ENCODE measurements at places on chromosomes 4 and X. TPM values are rescaled to one million over a fixed set of nuclear protein-coding genes. Genes with fewer than 3 reads are reported as not detected.
A peak's percentile ranks its signal among the peaks of the same experiment; 100 is the strongest.

The TEX13D gene
- total RNA-seq: not detected

The SPRY1 gene
- 17.2 TPM for total RNA-seq

The SLC34A2 gene
- not detected for total RNA-seq

The ANOS1 gene
- 0.05 TPM for total RNA-seq

The HSFX4 gene
- total RNA-seq: not detected

The USP27X gene
- 3.5 TPM for total RNA-seq

- H3K4me1 ChIP-seq: no peaks in the 10 kb centered on the region
- no peak overlapping the region for H3K4me3 ChIP-seq
- no peak for DNase-seq
Measured at GRCh38 chr4:187209921-187210613, 486.4 kb upstream of the FAT1 start.

DNA sequence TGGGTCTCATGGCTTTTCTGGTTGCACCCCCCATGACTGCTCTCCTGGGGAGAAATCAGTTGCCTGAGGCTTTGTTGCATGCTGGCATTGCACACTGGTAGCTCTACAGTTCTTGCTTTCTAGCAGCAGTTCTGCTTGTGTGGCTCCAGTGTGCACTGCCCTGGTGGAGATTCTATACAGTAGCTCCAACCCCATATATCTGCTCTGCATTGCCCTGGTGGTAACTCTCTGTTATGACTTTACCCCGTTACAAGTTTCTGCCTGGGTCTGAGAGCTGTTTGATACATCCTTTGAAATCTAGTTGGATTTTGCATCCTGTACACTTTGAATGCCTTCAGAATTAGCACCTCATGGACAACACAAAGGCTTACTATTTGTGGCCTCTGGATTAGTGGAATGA is 241.4 kb upstream of the EPHA5 start:
- no peaks in the 10 kb centered on the region for H3K4me1 ChIP-seq
- no peak overlapping the region for H3K4me3 ChIP-seq
- no peak for DNase-seq
- H3K27ac ChIP-seq: no peak overlapping the region
- no peaks in the 10 kb centered on the region for H3K27me3 ChIP-seq
- no peaks in the 10 kb centered on the region for H3K36me3 ChIP-seq

GRCh38 chr4:153466081-153466948 is at the start of gene TMEM131L:
Gene TMEM131L (plus strand): TSS chr4:153466360. CDS start chr4:153466398, 38 bp downstream.
- H3K27ac ChIP-seq: peak within 1 kb of the TSS; percentile 95
- H3K36me3 ChIP-seq: peaks cover 5% of the 10 kb centered on the region
- DNase-seq: peak; percentile 55
- H3K4me3 ChIP-seq: peak within 1 kb of the TSS; percentile 96
- H3K27me3 ChIP-seq: no peaks in the 10 kb centered on the region

- H3K36me3 ChIP-seq: no peaks in the 10 kb centered on the region
- H3K4me3 ChIP-seq: no peak overlapping the region
- H3K27me3 ChIP-seq: peaks cover 27% of the 10 kb centered on the region
- no peak for DNase-seq
Measured at GRCh38 chr4:141158219-141158618, 24.9 kb upstream of the RNF150 start.

DNA sequence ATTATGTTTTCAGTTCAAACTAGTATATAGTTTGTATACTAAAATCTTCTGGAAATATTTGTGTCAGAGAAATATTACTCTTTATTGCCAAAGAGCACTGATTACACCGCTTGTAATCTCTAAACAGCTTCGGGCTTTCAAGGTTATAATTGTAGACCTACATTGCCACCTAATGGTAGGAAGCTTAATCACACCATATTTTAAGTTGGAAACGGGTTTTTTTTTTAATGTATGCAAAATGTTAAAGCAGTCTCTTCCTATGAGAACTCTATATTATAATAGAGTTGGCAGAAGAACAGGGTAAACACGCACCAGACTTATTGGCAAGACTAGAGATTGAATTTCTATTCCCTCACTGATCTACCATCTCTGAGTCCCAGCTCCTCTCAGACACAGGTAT is 19.5 kb upstream of the NFXL1 start:
- peaks cover 20% of the 10 kb centered on the region for H3K27me3 ChIP-seq
- H3K4me1 ChIP-seq: peaks cover 9% of the 10 kb centered on the region
- H3K27ac ChIP-seq: no peak overlapping the region
- DNase-seq: no peak
- H3K4me3 ChIP-seq: no peak overlapping the region

GRCh38 chr4:165915215-165915614 is 42.2 kb downstream of the TLL1 start:
- H3K36me3 ChIP-seq: no peaks in the 10 kb centered on the region
- H3K27me3 ChIP-seq: no peaks in the 10 kb centered on the region
- no peak overlapping the region for H3K4me3 ChIP-seq
- no peaks in the 10 kb centered on the region for H3K4me1 ChIP-seq
- DNase-seq: no peak

- H3K4me3 ChIP-seq: peak overlapping the region; percentile 89
- H3K36me3 ChIP-seq: no peaks in the 10 kb centered on the region
- H3K27ac ChIP-seq: no peak overlapping the region
- peaks cover 7% of the 10 kb centered on the region for H3K27me3 ChIP-seq
- DNase-seq: no peak
Measured at GRCh38 chr4:170025523-170026252, 507 bp downstream of the MFAP3L start.

DNA sequence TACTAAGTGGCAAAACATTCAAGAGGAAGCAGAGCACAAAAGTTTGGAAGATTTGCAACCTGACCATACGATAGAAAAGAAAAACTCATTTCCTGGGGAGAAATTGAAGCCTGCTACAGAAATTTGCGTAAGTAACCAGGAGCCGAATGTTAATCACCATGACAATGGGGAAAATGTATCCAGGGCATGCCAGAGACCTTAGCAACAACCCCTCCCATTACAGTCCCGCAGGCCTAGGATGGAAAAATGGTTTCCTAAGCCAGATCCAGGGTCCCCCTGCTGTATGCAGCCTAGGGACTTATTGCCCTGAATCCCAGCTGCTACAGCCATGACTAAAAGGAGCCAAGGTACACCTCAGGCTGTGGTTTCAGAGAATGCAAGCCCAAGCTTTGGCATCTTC is 472.2 kb upstream of the KLHL4 start:
- H3K36me3 ChIP-seq: no peaks in the 10 kb centered on the region
- no peak overlapping the region for H3K27ac ChIP-seq
- H3K27me3 ChIP-seq: no peaks in the 10 kb centered on the region
- H3K4me1 ChIP-seq: no peaks in the 10 kb centered on the region
- no peak for DNase-seq
- H3K4me3 ChIP-seq: no peak overlapping the region

DNA sequence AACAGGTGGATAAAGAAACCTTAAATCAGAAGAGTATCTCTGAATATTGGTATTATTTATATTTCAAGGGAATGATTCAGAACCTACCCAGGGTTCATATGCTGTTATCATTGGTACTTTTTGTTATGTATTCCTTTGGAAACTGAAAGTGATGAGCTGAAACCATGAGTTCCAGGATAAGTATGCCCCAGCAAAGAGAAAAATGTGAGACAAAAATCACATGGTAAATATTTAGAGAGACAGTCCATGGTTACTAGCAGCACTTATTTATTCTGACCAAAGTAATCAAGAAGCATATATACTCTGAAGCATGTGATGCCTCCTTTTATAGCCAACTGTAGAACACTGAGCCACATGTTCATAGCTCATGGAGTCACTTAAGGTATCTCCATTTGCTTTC is 277.7 kb downstream of the ARAP2 start:
- no peaks in the 10 kb centered on the region for H3K4me1 ChIP-seq
- no peaks in the 10 kb centered on the region for H3K27me3 ChIP-seq
- H3K36me3 ChIP-seq: no peaks in the 10 kb centered on the region
- H3K4me3 ChIP-seq: no peak overlapping the region
- no peak overlapping the region for H3K27ac ChIP-seq

- H3K4me1 ChIP-seq: peaks cover 2% of the 10 kb centered on the region
- H3K27ac ChIP-seq: no peak overlapping the region
- H3K27me3 ChIP-seq: no peaks in the 10 kb centered on the region
- no peak overlapping the region for H3K4me3 ChIP-seq
- DNase-seq: no peak
Measured at GRCh38 chrX:155888139-155888538, 7.0 kb downstream of the VAMP7 start.

- H3K4me3 ChIP-seq: no peak overlapping the region
- H3K4me1 ChIP-seq: peaks cover 7% of the 10 kb centered on the region
- DNase-seq: no peak
- H3K27me3 ChIP-seq: peaks cover 20% of the 10 kb centered on the region
Measured at GRCh38 chr4:70589785-70590184, 2.3 kb upstream of the AMBN start.
